Stimulated activated CD8-positive, alpha-beta memory T cell treated with anti-CD3 and anti-CD28 coated beads, Interleukin-7, amount 100 ng/mL, for 1 hour (primary cell): ENCODE measurements at places on chromosomes 1 and 21.
A peak's percentile ranks its signal among the peaks of the same experiment; 100 is the strongest.

GRCh38 chr1:228144993-228145343 lies 4.8 kb upstream of the GJC2 start:
- DNase-seq, result no peak

GRCh38 chr1:66172272-66172671 lies 361.7 kb upstream of the SGIP1 start:
- no peak for DNase-seq

GRCh38 chr1:244628789-244629188 lies 24.1 kb upstream of the DESI2 start:
- DNase-seq, result no peak

- DNase-seq, result peak; percentile 75
Observed at GRCh38 chr1:159923203-159924024, 1.9 kb downstream of the TAGLN2 start.

DNA sequence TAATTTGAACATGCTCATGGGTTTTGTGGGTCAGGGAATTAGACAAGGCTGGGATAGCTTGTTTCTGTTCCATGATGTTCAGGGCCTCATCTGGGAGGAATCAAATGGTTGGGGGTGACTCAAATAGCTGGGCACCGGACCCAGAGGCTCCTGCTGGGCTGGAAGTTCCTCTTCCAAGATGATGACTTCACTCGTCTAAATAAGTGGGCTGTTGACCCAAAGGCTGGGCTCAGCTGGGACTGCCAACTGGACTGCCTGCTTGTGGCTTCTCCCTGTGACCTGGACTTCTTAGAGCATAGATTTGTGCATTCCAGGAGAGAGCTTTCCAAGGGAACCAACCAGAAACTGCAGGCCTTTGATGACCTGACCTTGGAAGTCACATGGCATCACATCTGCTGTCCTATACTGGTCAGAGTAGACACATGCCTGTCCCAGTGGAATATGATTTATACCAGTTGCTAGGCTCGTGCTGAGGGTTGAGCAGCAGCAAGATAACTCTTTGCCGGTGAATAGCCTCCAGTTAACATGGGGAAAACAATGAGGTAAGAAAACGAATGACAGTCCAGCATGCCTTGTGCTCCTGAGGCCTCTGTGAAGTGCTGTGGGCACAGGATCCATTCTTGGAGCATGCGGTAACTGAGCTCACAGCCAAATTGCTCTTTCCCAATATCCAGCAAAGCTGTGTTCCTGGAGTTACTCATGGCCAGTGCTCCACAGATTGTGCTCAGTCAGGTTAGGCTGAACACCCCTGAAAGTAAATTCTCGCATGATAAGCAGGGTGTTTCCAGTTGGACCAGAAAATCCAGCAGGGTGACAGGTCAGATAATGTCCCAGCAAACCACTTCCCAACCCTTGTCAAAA lies 272.9 kb upstream of the TMEM51 start:
- DNase-seq, result no peak

DNA sequence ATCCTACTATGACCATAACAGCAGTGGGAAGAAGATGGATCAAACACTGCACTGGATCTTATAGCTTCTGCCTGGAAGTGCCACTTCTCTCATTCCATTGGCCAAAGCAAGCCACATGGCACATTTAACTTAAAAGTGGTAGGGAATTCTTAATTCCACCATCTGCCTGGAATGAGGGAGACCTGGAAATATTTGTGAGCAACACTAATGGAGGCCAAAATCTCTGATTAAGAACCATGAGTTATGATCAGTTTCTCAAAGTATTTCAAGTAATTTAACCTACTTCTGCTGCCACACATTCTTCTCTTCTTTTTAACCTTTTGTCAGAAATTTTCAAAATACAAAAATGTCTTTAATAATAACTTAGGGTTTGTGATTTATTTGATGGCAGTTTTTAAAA lies 154.0 kb upstream of the C1orf87 start:
- no peak for DNase-seq

- DNase-seq, result no peak
Observed at GRCh38 chr1:74180490-74180889, 17.5 kb downstream of the LRRIQ3 start.

DNA sequence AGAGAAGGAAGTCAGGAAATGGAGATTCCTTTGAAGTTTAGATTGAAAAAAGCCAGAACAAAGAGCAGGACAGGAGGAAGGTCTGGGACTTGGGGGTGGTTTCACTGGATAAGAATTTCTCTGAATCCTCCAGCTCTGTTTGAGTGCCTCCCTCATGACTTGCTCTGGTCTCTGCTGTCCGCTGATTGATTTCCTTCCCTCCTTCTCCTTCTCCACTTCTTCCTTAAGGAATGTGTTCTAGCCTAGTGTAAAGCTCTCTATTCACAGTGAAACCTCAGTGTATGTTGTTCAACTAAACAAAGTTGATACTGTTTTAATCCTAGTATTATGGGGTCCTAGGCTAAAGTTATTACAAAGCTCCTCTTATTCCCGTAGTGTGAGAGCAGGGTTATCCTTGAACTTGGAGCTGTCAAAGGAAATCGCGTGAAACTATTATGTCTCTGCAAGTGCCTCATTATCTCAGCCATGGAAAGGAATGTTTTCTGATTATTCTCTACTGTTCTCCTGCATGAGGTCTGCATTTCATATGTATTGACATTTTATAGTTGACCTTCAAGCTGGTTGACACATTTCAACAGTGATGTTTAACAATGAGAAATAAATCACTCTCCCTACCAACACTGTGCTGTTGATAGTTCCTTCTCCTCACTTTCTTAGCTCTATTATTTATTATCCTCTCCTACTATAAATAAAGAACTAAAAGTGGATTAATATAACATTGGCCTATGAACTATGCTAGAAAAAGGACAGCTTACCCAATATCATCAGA lies 82.7 kb upstream of the KCTD3 start:
- no peak for DNase-seq

DNA sequence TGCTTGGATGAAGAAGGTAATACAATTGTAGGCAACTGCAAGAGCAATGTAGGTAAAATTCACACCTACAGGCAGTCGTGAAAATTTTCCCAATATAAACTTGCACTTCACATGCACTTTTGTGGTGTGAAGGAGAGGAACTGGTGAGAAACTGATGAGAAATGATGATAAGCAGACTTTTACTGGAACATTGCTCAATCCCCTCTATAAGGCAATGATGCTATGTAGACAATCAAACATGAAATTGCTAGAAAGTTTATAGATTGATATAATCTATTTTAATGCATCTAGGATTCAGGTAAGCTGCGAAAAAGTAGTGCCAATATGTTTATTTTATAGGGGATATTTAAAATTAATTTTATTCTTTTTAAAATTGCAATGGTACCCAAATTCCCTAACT lies 802.2 kb downstream of the KCNT2 start:
- no peak for DNase-seq

- DNase-seq, result no peak
Observed at GRCh38 chr1:168300626-168301025, 19.9 kb downstream of the TBX19 start.

DNA sequence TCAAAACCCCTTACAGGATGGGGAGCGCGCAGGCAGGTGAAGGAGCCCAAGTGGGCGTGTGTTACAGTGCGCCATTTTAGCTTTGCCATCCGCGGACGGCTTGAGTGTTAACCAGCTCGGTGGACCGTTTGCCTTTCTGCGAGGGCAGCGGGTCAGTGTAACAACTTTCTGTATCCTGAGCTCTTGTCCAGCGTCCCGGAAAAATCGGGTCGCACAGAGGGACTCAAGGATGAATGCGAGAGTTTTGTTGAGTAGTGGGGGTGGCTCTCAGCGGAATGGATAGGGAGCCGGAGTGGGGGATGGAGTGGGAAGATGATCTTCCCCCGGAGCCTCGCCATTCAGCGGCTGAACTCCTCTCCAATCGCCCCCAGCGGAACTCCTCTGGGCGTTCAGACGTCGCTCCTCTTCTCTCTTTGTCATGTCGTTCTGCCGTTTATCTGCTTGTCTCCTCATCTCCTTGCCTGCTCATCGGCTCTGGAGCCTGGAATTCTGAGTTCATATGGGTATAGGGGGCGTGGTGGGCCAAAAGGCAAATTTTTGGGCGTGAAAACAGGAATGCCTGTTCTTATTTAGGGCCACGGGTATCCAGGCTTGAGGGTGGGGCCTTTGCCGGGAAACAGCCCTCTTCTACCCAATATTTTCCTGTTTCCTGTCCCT lies 295.4 kb downstream of the CTH start:
- DNase-seq, result no peak

GRCh38 chr1:93821423-93822144 lies 57.4 kb downstream of the DNTTIP2 start:
- DNase-seq, result no peak

DNA sequence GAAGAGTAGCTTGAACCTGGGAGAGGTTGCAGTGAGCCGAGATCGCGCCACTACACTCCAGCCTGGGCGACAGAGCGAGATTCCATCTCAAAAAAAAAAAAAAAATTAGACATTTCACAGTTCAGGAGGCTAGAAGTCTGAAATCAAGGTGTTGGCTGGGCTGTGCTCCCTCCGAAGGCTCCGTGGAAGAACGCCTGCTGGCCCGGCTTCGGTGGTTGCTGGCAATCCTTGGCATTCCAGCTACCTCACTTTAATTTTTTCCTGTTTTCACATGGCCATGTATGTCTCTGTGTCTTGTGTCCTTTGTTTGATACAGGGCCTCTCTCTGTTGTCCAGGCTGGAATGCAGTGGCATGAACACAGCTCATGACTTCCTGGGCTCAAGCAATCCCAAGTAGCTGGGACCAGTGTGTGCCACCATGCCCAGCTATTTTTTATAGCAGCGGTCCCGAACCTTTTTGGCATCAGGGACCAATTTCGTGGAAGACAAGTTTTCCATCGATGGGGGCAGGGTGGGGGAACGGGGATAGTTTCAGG lies 24.5 kb downstream of the OPRD1 start:
- no peak for DNase-seq

DNA sequence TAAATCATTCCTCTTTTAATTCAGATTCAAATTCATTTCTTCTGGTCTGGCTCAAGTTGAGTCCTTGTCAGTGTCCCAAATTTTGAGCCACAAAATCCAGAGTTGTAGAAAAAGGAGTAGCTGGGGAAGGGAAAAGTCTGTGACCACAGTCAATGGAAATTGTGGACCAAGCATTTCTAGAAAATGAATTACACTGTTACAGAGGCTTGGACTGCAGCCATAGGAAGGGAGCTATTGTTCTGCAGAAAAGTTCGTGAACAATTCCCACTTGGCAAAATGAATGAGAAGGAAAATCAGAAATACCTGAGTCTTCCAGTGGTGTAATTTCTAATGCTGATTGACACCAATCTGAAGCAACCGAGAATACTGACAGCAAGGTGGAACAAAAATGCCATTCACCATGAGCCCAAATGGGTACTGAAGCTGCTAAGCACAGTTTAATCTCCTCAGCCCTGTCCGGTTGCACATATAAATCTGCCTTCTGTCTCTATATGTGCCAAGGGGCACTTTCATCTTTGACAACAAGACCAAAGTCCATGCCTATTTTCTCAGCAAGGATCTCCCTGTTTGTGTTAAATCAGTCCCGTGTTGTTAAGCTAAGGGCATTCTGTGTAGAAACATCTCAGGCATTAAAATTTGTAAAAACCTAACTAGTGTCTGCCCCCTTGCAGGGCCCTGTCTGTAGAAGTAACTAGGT lies 51.3 kb downstream of the TEX35 start:
- no peak for DNase-seq

GRCh38 chr21:33299181-33299752 lies 25.5 kb upstream of the IFNAR1 start:
- no peak for DNase-seq

DNA sequence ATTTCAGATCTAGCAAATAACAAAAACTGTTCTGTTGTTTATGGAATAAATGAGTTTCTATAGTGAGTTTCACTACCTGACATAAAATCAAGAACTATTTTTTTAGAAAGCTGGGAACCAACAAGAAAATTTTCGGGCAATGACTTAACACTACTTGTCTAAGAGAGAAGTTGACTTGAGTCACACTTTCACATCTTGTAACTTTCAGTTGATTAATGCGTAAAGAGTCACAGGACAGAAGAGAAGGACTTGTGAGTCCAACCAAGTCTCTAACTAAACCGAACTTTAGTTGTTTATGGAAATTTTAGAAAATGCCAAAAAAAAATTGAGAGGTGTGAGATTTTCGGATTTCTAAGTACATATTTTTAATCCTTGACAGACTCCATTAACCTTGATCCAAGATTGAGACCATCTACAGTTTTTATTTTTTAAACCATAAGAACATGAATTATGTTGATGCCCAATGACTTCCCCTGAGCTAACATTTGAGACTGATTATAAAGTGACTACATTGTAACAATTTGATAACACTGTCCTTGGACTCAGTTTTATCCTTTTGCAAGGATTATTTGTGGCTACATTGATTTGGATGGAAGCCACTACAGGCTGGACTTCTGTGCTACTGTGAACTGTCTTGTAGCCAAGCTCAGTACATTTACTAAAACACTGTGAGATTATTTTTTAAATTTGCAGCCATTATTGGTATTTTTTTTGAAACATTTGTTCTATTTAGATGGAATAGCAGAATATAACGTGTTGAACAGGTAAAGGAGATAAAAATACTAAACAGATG lies 284.0 kb downstream of the PTPRC start:
- DNase-seq, result no peak

- no peak for DNase-seq
Observed at GRCh38 chr1:50704126-50704525, 255.9 kb downstream of the FAF1 start.

DNA sequence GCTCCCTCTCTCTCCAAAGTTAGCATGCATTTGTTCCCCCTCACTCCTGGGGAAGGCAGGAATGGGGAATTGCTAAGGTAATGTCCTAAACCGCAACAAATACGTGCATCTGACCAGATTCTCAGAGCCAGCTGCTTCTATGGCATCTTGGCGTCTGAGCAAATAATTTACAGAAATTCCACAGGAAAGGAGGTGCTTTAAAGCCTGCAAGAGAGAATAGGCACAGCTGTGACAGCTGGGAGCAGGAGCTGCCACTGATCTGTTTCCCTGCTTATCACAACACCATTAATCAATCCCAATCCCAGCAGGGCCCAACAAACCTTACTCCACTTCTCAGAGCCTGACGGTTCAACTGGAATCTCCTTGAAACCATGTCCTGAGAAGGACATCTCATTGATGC lies 83.5 kb upstream of the ZNF281 start:
- DNase-seq, result no peak

DNA sequence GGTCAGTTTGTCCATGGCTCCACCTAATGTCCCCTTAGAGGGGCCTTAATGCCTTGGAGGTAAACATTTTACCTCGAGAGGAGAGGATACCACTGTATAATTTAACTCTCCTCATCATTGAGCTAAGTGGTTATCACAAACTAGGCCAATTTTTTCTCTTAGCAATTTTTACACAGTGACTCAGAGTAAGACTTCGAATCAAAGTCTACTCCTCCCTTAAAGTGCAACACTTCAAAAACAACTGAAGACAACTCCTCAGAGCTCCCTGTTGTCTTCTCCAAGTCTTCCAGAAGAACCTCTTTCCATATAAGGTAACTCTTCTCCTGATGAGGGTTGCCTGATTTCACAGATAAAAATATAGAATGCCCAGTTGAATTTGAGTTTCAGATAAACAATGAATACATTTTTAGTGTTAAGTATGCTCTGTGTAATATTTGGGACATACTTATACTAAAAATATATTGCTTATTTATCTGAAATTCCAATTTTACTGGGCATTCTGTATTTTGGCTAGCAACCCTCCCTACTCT lies 4.9 kb upstream of the PTGFRN start:
- DNase-seq, result no peak

- no peak for DNase-seq
Observed at GRCh38 chr1:89704014-89704413, 71.1 kb downstream of the LRRC8C start.
